Suprapubic skin (tissue), 4 donors: ENCODE measurements at places on chromosomes 5 and 9.
A peak's percentile ranks its signal among the peaks of the same experiment; 100 is the strongest.

GRCh38 chr5:91307048-91307447 is 76.1 kb downstream of the ARRDC3 start:
- H3K4me1 ChIP-seq: peaks cover 37% of the 10 kb centered on the region
- H3K4me3 ChIP-seq: no peak overlapping the region
- DNase-seq: peak; percentile 83
- H3K36me3 ChIP-seq: no peaks in the 10 kb centered on the region

DNA sequence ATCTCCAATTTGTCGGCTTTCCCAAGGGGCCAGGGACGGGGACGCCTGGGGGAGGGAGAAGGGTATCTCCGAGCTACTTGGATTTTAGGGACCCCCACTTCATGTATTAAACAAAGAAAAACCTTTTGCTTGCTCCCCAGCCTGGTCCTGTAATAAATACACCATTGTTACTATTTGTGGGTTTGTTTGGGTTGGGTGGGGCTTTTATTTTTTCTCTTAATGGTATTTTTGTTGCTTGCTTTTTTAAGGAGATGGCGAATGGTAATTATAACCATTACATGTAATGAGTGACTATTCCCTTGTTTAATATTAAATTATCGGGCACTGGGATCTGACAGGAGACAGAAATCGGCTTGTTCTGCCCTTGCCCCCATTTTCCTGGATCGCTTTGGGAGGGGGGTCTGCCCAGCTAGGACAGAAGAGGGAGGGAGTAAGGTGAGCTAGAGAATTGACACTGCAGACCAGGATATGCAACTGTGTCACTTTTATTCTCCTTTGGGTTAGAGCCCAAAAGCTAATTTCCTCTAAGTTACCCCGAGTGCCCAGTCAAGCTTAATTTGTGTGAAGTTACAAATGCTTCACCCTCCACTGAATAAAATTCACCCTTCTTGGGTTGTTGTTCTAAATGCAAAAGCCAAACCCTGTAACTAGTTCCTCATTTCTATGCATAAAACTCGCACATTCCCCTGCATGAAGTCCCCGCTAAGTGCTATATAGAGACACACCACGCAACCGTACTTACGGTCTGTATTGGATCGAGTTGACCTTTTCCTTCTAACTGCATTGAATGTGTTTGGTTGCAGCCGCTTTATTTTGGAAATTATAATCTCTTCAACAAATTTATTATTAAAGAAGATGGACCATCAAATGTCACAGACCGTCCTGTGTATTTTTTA is 1.6 kb upstream of the ZNF608 start:
- no peaks in the 10 kb centered on the region for H3K36me3 ChIP-seq
- peak overlapping the region; percentile 53 for H3K4me3 ChIP-seq
- H3K27me3 ChIP-seq: peaks cover 10% of the 10 kb centered on the region
- peaks cover 43% of the 10 kb centered on the region for H3K4me1 ChIP-seq

- H3K4me1 ChIP-seq: no peaks in the 10 kb centered on the region
- DNase-seq: no peak
- H3K36me3 ChIP-seq: no peaks in the 10 kb centered on the region
- no peak overlapping the region for H3K27ac ChIP-seq
- no peak overlapping the region for H3K4me3 ChIP-seq
- H3K27me3 ChIP-seq: no peaks in the 10 kb centered on the region
These were observed 58.8 kb downstream of the MAN2A1 start for GRCh38 chr5:109748546-109748945.

- H3K4me3 ChIP-seq: no peak within 1 kb of the TSS
- no peak within 1 kb of the TSS for H3K27ac ChIP-seq
- H3K4me1 ChIP-seq: no peaks in the 10 kb centered on the region
- no peaks in the 10 kb centered on the region for H3K27me3 ChIP-seq
- no peak for DNase-seq
- no peaks in the 10 kb centered on the region for H3K36me3 ChIP-seq
These were observed at the start of gene LECT2 for GRCh38 chr5:135954899-135955298. TSS of gene LECT2 (minus strand) at chr5:135954983. CDS start at chr5:135954833, 150 bp downstream.

- H3K4me1 ChIP-seq: peaks cover 5% of the 10 kb centered on the region
- no peaks in the 10 kb centered on the region for H3K27me3 ChIP-seq
- no peak overlapping the region for H3K27ac ChIP-seq
- DNase-seq: no peak
These were observed 30.8 kb downstream of the SLC38A9 start for GRCh38 chr5:55681301-55681700.

DNA sequence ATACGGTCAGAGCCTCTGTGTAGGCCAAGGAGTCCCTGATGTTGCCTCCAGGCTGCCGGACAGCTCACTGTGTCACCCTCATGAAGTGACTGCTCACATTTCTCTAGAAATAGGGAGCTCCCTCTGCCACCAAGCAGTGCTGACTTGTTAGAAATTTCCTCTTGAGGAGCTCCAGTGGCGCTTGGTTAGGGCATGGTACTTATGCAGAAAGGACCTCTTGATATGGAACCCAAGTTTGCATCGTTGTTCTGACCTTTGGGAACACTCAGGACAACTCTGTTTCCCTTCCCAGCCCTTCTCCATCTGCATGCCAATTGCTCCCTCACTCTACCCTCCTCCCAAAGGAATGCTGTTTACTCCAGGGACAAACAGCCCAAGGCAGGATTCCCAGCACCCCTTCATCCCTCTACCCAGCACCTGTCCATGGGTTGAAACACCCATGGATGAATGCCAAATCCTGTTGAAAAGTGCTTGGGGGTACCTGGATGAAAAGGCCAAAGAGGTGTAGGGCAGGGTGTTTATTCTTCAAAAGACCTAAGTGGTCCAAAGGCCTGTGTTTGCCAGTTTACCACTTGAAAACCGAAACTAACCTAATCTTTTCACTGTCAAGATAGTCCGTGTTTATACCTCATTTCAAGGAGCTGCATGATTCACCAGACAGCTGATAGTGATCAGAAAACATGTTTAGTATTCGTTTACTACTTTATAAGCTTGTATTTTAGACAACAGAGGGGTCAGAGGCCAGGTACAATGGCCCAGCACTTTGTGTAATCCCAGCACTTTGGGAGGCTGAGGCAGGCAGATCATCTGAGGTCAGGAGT is 51.1 kb downstream of the KLF4 start:
- H3K27me3 ChIP-seq: no peaks in the 10 kb centered on the region
- H3K27ac ChIP-seq: no peak overlapping the region
- peaks cover 4% of the 10 kb centered on the region for H3K4me1 ChIP-seq
- H3K4me3 ChIP-seq: no peak overlapping the region
- DNase-seq: no peak

- DNase-seq: no peak
- no peaks in the 10 kb centered on the region for H3K36me3 ChIP-seq
- no peak overlapping the region for H3K4me3 ChIP-seq
- H3K27ac ChIP-seq: no peak overlapping the region
These were observed 2.7 kb upstream of the APBA1 start for GRCh38 chr9:69674716-69675438.
